Activated naive CD8-positive, alpha-beta T cell treated with anti-CD3 and anti-CD28 coated beads, Interleukin-2, amount 10 ng/mL, durations not matched to agents 7 days and 5 days (primary cell): ENCODE measurements at places on chromosomes 3 and 15. TPM values are rescaled to one million over a fixed set of nuclear protein-coding genes. Genes with fewer than 3 reads are reported as not detected.

DNA sequence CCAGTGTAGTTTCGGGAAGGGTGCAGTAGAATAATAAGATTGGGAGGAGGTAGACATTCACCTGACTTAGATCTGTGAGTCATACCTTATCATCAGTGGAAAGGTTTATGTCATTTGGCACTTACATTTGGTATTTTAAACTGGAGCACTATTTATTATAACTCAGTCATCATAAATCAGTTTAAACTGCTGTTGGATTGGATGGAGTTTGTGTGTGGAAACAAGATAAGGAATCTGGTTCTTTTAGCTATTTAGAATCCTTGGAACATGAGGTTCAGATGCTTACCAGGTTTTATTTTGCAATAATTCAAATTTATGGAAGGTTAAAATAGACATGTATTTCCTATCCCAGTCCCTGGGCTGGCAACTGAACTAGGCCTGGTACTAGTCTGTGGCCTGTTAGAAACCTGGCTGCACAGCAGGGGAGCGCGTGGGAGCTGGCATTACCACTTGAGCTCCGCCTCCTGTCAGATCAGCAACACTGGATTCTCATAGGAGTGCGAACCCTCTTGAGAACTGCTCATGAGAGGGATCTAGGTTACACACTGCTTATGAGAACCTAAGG is 34.5 kb downstream of the ZFAND6 start:
- no peak for DNase-seq
- peaks cover 5% of the 10 kb centered on the region for H3K4me1 ChIP-seq
- H3K27ac ChIP-seq: no peak overlapping the region
- no peak overlapping the region for H3K4me3 ChIP-seq
- peaks cover 7% of the 10 kb centered on the region for H3K36me3 ChIP-seq

DNA sequence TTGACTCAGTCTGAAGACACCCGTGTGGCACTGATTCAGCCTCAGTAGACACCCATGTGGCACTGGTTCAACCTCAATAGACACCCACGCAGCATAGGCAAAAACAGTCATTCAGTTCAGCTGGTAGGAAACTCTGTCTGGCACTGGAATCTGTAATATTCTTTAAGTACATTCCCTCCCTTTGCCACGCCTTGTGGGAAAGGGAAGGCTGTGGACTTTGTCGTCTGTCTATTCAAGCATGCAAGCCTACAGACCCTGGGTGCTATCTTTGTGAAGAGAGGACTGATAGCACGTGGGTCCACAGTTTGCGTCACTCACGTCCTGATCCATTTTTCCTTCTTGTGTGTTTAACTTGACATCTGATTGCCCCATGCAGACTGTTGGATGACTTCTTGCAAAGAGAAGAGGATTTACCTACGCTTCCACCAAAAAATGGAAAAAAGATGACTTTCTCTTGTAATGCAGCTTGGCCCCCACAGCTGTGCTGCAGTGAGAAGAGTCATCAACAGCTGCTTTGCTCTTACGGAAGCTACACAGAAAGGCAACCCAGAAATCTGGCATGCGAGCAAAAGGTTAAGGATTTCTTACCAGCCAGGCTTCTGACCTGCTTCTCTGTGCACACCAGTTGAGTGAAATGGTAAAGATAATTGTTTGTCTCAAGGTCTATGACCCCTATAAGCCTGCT is 278.1 kb downstream of the ULK4 start:
- no peak overlapping the region for H3K4me3 ChIP-seq
- no peak overlapping the region for H3K27ac ChIP-seq
- DNase-seq: no peak
- H3K27me3 ChIP-seq: no peaks in the 10 kb centered on the region
- H3K36me3 ChIP-seq: peaks cover 2% of the 10 kb centered on the region

DNA sequence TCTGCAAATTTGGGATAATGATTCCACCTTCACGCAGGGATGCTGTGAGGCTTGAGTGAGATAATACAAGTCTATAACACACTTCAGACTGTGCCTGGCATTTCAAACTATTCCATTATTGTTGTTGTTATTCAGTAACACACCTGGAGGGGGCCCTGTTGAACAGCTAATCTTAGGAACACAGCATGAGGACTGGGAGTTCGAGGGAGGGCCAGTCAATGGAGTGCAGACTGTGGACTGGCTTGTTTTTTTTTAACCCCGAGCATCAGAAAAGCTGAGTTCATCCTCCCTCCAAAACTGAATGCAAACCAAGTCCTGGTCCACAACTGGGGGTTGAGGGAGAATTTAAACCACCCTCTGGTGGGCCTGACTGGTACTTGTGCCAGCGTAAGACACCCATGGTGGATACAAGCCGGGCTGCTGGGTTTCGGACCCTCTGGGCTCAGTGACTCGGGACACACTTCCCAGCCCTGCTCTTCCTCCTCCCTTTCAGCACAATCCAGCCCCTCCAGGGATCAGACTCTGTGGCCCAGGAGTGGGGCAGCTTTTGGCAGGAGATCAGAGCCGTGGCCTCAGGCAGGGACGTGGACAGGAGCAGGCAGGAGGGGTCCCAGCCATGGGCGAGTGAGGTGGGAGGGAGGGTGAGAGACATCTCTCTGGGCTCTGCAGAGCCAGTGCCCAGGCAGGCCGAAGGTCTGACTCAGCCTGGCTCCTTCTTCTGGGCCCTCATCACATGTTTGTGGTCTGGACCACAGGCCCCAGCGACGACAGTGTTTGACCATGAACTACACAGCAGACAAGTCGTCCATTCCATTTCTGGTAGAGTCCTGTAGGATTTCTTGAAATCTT is 36.3 kb upstream of the MEX3B start:
- peaks cover 5% of the 10 kb centered on the region for H3K27me3 ChIP-seq
- DNase-seq: no peak
- no peaks in the 10 kb centered on the region for H3K36me3 ChIP-seq

Gene TMC3
- total RNA-seq: not detected

Gene SPESP1
- total RNA-seq: 0.57 TPM

Gene PLIN1
- 0.79 TPM for total RNA-seq
